Spleen (tissue), 13 donors: ENCODE measurements at places on chromosomes 5 and 9. TPM values are rescaled to one million over a fixed set of nuclear protein-coding genes. Genes with fewer than 3 reads are reported as not detected.

- peak; percentile 86 for DNase-seq
Observed at GRCh38 chr9:69671879-69672595, at the start of gene APBA1. APBA1 (minus strand) TSS chr9:69672371.

- DNase-seq = no peak
Observed at GRCh38 chr5:21806271-21806670, 1046.9 kb downstream of the CDH12 start.

DNA sequence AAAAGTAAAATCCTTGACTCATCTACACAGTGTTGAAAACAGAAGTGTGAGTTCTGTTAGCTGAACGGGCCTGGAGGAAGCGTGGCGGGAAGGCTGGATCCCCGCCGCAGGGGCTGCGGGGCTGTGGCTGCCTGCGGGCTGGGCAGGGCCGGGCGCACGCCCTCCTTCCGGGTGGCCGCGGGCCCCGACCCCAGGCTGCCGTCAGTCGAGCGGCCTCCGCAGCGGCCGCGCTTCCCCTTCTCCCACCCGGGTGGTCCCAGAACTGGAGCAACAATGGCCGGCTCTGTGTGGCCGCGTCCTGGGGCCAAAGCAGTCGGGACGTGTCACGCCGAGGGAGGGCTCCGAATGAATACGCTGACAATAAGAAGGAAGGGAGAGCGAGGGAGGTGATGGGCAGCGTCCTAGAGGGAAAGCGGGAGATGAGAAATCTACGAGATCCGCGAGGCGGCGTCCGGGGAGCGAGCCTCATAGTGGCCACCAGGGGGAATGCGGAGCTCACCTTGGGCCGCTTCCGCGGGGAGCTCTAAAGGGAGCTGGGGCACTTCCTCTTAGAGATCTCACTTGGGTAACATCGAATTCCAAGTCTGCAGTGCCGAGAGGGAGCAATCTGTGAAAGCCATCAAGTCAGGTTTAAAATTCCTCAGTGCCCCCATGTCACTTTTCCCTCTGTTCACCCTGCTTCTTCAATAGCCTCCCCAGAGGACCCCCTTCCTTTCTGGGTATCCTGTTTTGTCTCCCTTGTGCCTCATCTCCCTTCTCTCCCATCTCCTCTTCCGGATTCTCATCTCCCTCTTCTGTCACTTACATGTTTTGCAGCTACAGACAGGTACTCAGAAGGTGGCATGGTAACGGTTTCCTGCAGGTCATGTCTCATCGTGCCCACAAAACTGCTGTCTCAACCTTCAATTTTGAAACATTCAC, 83.9 kb downstream of the SLC1A3 start:
- peak; percentile 95 for DNase-seq

DNA sequence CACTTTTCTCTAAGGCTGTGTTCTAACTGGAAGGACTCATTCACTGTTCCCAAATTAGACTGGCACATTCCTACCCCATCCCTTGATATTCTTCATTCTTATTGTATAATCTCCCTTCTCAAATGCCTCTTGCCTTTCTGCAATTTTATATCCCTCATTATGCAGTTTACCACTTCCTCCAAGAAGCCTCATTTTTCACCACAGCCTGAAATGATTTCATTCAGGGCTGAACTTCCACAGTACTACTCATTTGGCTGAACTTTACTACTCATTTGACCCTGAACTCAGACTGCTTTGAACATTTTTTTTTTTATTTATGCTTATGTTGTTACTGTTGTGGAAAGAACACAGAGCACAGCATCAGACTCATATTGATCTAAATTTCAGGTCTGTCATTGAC, 32.7 kb downstream of the GRIA1 start:
- no peak for DNase-seq

DNA sequence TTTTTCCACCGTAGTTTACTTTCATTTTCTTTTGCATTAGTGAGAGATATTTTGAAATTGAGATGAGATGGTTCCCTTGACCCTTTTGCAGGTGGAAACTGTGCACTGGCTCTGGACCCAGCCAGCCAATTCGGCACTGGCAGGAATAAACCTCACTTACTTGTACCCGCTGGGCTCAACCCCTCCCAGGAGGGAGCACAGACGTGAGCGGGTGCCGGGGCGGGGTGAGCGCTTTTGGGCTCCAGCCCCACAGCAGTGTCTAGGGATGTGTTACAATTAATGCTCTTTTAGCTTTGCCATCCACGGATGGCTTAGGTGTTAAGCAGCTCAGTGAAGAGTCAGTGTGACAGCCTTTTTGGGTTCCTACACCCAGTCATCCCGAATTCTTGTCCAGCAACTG, 766.1 kb upstream of the CHD1 start:
- DNase-seq = no peak

GRCh38 chr9:3045153-3045552, 201.3 kb upstream of the PUM3 start:
- no peak for DNase-seq

The TRPM6 gene
- 1.7 TPM for total RNA-seq
